Muscle of arm (tissue), 14 donors: ENCODE measurements at places on chromosomes 1 and 21.

DNA sequence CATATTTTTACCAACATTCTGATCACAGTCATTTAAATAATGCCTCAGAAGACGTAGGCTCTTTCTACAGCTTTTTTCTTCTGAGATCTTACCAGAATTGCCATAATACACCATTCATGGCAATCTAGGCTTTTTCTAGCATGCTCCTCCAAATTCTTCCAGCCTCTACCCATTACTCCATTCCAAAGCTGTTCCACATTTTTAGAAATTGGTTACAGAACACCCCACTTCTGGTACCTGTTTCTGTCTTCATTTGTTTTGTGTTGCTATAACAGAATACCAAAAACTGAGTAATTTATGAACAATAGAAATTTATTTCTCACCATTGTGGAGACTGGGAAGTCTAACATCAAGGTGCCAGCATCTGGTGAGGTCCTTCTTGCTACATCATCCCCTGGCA is 385.4 kb downstream of the BRINP2 start:
- DNase-seq, result no peak

GRCh38 chr1:200206340-200206739 is 178.8 kb downstream of the NR5A2 start:
- DNase-seq, result no peak

DNA sequence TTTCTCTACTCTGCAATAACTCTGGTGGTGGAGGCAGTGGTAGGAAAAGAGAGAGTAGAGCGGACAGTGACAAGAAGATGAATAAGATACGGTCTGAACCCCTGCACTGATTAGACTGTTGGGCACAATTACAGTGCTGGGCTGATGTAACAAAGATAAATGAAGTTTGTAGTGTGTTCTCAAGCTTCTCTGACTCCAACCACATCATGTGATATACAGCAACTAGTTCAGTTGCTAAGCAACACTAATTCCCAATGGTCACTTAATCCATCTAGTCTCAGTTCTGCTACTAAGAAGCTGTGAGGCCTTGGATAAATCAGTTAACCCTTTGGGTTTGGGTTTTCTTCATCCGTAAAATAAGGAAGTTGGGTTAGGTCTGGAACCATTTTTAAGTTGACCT is 17.3 kb downstream of the DDR2 start:
- DNase-seq, result no peak

- DNase-seq, result no peak
Observed at GRCh38 chr1:212158912-212159796, 123.6 kb downstream of the DTL start.

GRCh38 chr1:181676269-181676668 is 193.0 kb downstream of the CACNA1E start:
- DNase-seq, result peak; percentile 11

DNA sequence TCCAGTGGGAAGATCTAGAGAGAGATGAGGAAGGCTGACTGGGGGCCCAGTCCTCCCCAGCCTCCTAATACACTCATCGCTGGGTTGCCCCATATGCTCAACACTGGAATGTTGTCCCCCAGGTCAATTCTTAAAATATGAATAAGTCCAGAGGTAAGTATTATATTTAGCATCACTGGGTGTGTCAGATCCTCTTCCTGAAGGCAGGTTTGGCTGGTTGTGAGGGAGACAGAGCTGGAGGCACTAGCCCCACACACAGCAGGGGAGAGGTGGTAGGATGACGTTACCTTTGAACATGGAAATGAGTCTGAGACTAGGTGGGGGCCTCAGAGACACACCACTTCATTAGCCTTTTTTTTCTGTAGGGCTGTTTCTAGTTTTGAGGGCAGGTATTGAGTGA is 42.6 kb downstream of the SLC44A3 start:
- DNase-seq, result no peak

- DNase-seq, result no peak
Observed at GRCh38 chr1:173744651-173745050, 29.9 kb downstream of the KLHL20 start.

DNA sequence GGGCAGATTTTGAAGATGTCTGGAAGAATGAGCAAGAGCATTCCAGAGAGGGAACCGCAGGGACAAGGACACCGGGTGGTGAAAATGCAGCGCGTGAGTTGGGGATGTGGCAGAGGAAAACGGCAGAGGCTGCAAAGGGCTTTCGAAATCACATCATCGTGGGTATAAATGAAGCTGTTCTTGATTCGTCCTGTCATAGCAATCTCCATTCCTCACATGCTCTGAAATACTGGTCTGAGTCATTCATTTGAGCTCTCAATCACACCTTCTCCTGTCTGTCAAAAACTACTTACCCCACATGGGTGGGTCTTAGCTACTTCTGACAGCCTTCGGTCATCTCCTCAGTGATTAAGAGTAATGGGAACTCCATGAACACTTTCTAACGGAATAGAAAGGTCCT is 81.5 kb downstream of the ERG start:
- DNase-seq, result no peak

- peak; percentile 47 for DNase-seq
Observed at GRCh38 chr1:201309416-201309815, 26.1 kb downstream of the PKP1 start.

DNA sequence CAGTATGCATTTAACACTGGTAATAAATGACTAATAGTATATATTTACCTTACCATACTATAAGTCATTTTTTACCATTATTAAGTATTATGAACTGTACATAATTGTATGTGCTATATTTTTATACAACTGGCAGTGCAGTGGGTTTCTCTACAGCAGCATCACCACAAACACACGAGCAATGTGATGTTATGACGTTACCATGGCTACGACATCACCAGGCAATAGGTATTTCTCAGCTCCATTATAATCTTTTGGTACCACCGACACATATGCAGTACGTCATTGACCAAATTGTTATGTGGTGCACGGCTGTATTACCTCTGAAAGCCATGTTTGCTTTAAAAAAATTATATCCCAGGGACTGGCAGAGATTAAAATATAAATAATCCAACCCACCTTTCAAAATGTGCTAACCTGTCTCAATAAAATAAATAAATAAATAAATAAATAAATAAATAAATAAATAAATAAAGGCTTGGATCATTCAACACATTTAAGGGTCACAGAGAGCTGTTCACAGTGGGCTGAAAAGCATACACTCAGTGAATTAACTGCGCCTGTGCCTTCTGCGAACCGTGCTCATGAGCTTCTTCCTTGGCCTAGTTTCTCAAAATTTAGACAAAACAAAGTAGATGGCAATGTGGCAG is 121.4 kb upstream of the SLC35F3 start:
- no peak for DNase-seq

DNA sequence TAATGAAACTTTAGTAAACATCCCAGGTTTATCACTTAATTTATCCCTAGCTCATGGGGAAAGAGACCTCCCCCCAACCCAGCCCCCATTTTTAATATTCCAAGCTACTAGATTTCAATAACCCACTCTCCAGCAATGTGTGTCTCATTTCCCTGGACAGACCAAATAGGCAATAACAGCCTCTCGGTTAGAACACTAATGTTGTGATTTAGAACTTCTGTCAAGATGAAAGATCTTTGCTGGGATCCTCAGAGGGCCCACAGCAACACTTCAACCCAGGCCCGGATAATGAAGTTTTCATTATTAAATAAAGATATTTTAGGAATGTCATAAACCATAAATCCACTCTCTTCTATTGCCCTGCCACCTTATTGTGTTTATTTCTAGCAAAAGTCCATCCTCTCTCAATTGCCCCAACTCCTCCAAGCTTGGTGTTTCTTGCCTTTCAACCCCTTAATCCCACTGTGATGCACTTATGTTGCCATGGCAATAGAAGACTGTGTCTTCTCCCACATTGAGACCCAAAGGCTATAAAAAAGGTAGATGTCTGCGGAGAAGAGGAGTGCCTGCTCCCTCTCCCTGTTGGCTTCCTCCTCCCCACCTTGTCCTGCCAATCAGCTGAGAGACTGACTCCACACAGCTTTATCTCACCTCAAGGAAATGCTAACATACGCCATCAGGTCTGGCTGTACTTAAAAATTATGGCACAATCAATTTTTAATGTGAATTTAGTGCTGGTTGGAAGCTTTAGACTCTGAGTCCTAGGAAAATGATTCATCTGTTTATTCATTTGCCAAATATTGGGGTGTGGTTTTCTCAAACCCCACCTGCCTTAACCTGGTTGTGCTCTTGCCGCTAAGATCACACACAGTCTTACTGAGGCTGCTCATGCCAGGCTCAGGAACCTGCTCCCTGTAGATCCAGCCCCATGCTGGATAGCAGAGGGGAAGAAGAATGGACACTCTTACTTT is 258.3 kb upstream of the CAMK1G start:
- DNase-seq, result no peak

DNA sequence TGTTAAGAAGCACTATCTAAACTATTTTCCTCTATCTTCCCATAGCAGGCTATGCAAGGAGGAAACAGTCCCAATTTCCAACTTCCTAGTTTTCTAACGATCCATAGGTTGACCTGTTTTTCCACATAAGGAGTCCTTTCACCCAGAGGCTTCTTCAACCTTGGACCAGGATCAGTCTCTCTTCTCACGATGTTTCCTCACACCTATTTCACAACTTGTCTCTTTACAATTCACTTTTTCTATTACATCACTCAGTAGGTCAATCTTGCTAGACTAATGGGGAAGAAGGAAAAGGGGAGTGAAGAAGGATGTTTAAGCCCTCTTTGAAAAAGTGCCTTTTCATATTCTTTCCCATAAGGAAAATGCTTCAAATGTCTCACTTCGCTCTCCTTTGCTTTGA is 15.9 kb downstream of the PALMD start:
- no peak for DNase-seq

DNA sequence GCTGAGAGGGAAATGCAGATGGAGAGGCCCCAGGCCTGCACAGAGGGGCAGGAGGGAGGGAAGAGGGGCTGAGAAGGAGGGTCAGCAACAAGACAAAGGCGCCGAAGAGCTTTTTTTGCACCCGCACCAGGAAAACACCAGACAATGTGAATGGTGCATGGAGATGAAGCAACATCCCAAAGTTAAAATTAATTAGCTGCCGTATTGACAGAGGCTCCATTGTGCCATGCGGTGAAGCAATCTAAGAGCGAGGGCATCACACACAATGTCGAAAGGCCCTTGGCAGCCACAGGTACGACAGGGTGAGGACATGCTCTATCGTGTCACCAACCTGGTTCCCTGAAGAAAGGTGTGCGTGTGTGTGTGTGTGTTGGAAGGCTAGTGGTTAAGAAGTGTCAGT is 41.2 kb downstream of the SSBP3 start:
- no peak for DNase-seq

GRCh38 chr1:45395051-45395450 is 54.8 kb upstream of the MUTYH start:
- DNase-seq, result no peak

DNA sequence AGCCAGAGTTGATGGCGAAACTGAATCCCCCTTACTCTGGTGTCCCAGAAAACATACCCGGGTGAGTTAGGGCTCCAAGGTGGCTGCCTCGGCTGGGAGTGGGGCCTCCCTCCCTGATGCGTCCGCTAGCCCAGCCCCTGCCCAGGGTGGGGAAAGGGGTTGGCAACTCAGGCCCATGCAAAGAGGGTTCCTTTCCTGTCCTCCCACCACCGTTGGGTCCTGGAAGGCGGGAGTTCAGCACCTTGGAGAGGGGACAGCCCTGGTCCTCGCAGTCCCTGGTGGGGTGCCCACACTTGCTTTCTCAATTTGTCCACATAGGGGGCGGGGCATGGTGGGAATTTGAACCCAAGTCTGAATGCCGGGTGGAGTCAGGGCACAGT is 6.1 kb downstream of the SRM start:
- DNase-seq, result no peak

DNA sequence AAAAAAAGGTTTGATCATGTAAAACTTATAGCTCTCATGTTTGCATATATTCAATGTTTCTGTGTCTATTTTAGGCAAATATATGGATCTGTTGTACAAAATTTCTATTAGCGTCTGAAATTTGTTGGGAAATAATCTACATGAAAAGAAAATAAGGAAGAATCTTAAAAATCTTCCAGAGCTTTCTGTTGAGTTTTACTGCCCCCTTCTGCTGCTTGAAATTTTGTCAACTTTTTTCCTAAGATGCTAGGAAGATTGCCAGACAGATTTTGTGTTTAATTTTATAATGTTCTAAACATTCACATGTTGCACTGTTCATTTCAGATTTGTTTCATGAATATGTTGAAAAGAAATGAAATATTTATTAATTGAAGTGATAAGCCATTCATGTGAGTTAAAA is 2.5 kb upstream of the PTGS2 start:
- DNase-seq, result peak; percentile 55

- DNase-seq, result peak; percentile 79
Observed at GRCh38 chr1:234608025-234608910, 1.7 kb downstream of the IRF2BP2 start.

GRCh38 chr1:85504417-85504816 is 39.5 kb upstream of the DDAH1 start:
- DNase-seq, result no peak

DNA sequence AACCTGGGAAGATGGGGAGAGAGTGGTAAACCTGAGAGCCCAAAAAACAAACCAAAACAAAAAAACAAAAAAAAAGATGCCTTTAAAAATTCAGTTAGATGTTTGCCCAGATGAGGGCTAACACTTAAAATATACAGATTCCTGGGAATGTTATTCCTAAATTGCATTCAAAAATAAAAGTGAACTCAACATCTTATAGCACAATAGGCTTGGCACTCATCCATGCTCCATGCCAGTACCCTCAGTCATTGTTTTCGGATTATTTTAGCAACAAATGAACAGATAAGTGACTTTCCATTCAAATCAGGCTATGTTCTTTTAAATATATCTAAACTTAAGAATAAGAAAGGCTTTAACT is 3.7 kb downstream of the ATP1A1 start:
- DNase-seq, result no peak

DNA sequence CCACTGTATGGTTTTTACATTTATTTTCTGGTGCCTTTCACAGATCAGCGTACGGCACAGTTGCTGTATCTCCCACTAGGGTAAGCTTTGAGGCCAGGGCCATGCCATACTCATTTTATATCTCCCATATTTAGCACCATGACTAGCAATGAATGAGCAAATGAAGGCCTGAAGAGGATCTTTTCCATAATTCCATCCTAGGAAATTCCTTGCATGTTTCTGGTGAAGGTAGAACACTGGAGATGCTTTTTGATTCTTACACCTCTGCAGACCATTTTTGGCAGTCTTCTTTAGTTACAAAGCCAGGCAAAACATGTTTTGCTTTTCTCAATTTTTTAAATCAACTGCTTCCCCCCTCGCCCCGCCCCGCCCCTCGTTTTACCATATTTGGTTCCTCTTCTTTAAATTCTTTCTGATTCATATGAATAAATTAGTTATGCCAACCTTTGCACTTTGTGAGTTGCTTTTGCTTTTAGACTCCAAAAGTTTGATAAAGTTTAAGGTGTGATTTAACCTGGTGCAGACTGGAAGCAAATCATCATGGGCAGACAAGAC is 78.9 kb upstream of the AK4 start:
- DNase-seq, result no peak

DNA sequence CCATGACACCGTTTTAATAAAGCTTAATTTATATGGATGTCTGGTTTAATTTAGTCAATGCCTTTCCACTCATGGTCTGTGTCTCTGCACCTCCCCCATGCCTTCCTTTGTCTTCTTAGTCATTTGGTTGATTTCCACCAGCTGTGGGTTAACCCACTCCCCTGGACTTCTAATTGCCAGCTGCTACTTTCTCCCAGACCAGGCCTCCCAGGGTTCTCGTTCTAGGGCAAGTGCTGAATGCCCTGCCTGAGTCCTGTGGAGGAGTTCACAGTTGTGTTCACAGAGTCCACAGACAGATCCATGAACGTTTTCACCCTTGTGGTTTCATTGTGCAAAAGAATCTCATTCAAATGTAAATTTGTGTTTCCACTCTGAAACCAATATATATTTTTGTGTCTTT is 243.4 kb downstream of the NUF2 start:
- DNase-seq, result no peak
